ENCODE measurements at places on chromosomes 2 and 18. TPM values are rescaled to one million over a fixed set of nuclear protein-coding genes. Genes with fewer than 3 reads are reported as not detected.

DNA sequence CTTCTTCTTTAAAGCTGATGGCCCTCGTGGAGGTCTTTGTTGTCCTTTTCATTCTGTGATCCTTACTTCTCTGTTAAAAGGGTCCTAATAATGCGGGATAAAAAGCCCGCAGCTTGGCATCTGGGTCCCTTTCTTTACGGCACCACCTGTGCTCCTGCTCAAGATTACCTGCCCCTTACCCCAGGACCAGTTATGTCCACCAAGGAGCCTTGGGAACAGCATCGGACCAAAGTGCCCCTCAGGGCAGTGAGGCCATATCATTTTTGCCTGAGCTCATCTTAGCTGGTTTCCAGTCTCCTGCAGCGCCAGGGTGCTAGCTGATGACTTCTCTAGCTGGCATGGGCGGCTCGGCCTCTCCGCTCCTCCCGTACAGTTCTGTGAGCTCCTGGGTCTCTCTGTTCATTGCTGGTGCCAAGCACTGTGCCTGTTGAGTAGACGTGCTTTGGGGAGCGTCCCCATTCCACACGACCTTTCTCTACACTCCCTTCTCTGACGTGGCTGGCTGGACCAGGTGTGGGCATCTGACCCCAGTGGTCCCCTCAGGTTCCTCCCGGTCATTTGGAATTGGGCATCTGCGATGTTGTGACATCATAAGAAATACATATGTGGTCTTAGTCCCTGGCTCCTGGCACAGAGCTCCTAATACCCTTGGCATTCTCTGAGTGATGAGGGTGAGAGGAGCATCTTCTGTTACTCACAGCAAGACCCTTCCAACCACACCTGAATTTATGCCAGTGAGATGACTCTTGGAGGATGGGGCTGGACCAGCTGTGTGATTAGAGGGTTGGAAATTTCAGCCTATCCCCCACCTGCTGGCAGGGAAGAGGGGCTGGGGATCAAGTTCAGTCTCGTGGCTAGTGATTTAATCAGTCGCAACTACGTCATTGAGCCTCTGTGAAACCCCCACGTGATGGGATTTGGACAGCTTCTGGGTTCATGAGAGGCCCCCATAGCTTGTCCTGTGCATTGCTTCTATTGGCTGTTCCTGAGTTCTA is 134.2 kb upstream of the HS6ST1 start:
- DNase-seq = no peak

DNA sequence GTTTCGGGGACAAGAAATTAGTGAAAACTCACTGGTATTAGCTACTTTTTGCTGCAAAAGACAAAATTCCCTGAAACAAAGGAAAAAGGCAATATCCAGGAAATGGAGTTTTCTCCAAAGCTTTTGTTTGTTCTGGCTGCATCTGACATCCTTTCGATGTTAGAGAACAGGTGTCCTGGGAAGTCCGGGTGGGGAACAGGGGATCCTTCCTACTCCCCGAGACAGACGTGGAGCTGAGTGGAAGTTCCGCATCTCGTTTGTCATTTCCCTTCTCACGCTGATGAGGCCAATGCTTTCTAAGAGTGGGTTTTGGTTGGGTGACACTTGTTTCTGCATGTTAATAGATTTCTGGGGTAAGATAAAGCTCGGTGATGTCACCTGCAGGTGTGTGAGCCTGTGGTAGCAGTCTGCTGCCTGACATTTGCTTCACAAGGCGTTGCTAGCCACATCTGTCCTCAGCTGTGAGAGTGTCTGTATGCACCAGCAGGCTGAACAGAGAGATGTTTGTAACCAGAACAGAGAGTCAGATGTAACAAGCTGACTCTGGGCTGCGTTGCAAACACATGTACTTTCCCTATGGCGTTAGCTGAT is 125.9 kb downstream of the ACOXL start:
- no peak for DNase-seq

GRCh38 chr2:17816396-17817245 is at the start of gene MSGN1:
MSGN1 (plus strand) TSS chr2:17816460; CDS start chr2:17816519, 59 bp downstream.
- DNase-seq = no peak

Gene CEP192
- 30.8 TPM for total RNA-seq

DNA sequence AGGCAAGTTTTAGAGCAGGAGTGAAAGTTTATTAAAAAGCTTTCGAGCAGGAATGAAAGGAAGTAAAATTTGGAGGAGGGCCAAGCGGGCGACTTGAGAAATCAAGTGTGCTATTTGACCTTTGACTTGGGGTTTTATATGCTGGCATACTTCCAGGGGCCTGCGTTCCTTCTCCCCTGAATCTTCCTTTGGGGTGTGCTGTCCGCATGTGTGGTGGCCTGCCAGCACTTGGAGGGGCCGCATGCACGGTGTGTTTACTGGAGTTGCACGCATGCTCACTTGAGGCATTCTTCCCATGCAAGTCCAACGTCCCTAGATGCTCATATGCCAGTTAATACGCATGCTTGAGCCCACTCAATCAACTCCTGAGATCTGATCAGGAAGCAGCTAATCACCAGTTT is 78.3 kb upstream of the MAP4K4 start:
- no peak for DNase-seq

GRCh38 chr2:172253190-172254052 is 150.7 kb upstream of the DLX2 start:
- peak; percentile 100 for DNase-seq

Gene SERPINB3
- total RNA-seq = not detected

Gene ZSWIM2
- total RNA-seq = 0.06 TPM

GRCh38 chr18:51862051-51862715 is 477.8 kb upstream of the DCC start:
- DNase-seq = no peak

Gene C2orf78
- total RNA-seq = not detected

Gene FAM161A
- 2.3 TPM for total RNA-seq

Gene FOXI3
- total RNA-seq = not detected

DNA sequence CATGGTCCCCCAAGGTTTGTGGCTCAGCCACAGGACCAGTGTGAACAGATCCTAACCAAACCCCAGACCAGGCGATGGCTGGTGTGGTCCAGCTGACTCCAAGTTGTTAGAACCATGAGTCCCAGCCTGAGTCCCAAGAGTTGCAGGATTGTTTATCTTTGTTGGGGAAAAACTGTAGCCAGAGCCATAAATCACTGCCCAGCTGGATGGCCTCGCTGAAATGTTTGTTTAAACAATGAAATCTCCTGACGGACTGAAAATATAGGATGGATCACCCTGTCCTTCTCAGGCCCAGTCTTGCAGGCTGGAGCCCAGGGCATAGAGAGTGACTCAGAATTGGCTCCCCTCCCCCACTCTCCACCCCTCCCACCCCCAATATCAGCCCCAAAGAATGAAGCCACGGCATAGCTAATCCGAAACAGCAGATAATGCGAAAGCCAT is 36.4 kb downstream of the PKDCC start:
- peak; percentile 67 for DNase-seq

DNA sequence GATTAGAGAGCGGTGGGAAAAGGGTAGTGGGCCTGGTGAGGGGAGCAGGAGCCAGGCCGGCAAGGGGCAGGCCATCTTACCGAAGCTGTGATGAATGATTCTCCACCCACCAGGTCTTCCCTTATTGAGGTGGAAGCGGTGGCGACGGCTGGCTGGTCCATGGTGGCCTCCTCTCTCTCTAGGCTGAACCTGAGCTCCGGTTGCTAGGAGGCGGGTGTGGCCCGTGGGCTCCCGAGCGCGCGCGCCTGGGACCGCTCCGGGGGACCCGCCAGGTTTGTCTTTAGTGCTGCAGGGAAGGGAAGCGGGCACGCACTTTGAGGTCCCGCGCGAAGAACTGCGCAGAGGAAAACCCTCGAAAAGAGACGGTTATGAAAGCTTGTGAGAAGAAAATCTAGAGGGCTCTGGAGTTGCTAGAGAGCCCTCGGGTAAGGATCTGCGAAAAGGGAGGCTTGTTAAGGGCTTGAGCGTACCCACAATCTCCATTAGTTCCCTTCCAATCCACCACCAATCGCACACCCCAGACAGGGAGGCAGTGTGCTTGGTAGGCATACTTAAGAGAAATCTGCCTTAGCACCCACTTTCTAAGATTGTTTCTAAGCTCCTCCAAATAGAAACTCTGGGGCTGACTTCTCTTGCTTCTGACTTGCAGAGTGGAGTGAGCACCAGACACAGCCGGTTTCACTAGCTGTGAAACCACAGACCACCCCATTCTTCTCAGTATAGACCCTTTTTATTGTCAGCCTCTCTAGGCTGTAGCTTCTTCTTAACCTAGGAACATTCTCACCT is at the start of gene STPG4:
TSS of gene STPG4 (minus strand) at position 218 of the 786 bp plus-strand sequence. CDS start at position 161, 57 bp downstream.
- no peak for DNase-seq

- no peak for DNase-seq
These were observed 4.0 kb upstream of the HOXD4 start for GRCh38 chr2:176147210-176147799.

DNA sequence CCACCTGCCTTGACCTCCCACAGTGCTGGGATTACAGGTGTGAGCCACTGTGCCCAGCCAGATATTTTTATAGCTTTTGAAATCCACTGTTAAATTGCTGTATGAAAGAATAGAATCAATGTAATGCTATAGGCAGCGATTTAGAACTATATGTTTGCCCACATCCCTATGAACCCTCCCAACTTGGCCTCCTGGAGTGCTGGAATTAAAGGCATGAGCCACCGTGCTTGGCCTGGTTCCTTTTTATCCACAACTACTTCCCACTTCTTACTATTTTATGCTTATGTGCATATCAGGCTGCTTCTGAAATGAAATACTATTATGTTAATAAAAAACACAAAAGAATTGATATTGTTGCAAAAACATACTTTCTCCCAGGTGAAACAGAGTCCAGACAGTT is 11.6 kb upstream of the PTPN2 start:
- DNase-seq = no peak

Gene PPM1G
- total RNA-seq = 120 TPM

DNA sequence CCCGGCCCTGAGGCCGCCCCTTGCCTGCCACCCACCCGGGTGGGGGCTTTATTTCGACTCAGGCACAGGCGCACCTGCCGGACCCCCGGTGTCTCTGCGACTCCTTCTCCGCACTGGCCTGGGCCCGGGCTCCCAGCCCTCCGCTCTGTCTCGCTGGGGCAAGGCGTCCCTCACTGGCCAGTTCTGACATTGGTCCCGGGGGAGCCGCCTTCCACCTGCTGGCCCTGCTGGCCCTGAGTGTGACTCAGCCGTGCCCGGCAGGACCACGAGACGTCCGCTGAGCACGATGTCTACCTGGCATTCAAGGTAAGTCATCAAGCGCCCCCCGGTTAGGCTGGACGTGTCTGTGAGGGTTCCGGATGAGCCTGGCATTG is 131.5 kb upstream of the CTDP1 start:
- no peak for DNase-seq

Gene DSC3
- total RNA-seq = not detected

DNA sequence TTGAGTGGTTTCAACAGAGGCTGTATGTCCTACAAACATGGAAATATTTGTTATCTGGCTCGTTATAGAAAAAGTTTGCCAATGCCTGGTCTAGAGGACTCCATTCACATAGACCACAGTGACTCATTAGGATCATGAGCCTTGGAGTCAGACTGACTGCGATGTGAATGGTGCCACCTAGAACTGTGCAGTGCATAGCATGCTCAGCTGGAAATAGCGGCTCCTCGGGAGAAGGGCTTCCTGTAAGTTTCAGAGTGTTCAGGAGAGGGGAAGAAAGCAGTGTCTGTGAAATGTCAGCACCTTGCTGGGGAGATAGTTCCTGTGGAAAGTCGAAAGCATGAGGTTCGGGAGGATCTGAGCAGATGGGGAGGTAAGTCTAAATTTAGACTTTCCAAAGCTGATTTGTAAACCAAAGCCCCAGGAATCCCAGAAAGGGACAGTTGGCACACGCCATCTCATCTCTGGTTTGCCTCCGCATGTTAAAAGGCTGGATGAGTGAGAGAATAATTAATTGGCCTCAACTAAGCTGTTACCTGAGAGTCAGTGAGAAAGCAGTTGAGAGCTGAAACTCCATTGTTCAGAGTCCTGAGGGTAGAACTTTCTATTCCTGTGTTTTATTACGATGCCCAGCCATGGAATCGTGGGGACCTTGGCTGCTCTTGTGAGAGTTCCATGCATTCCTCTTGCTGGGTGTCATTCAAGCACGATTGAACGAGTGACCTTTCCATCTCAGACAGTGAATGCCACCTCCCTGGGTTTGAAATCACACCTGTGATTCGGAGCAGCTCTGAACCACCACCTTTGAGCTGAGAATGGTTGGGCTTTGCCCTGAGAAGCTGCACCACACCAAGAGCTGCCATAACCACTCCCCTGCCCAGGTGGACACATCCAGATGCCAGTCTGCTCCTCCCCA is 99.5 kb downstream of the MAPK4 start:
- DNase-seq = peak; percentile 1

- DNase-seq = no peak
These were observed 156.2 kb upstream of the DNMT3A start for GRCh38 chr2:25497918-25498407.

Gene LYPD6
- total RNA-seq = 16.6 TPM

DNA sequence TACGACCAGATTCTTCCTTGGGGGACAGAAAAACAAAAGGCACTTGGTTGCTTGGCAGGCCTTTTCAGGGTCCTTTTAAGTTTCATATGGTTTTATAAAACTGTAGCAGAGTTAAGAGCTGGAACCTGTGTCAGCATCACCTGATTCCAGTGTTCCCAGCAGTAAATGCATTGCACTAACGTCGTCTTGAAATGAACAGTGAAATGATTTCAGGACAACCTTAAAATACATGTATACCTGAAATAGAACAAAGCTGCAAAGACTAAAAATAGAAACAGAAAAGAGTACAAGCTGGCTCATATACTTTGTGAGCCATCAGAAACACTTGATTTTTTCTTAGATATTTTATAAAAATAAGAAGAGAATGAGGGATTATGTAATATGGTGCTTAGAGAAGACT is 51.9 kb downstream of the ACSL3 start:
- no peak for DNase-seq

Gene ATP6V1C2
- total RNA-seq = not detected

Gene NR4A2
- total RNA-seq = 0.13 TPM

GRCh38 chr2:54013996-54014395 is 43.2 kb upstream of the PSME4 start:
- DNase-seq = no peak

GRCh38 chr2:47636176-47636575 is 146.8 kb upstream of the MSH6 start:
- no peak for DNase-seq

GRCh38 chr18:31634331-31634713 is 42.6 kb downstream of the TTR start:
- DNase-seq = no peak

Measured in LHCN-M2 (cell line).